ENCODE measurements at places on chromosomes 5 and 9.

DNA sequence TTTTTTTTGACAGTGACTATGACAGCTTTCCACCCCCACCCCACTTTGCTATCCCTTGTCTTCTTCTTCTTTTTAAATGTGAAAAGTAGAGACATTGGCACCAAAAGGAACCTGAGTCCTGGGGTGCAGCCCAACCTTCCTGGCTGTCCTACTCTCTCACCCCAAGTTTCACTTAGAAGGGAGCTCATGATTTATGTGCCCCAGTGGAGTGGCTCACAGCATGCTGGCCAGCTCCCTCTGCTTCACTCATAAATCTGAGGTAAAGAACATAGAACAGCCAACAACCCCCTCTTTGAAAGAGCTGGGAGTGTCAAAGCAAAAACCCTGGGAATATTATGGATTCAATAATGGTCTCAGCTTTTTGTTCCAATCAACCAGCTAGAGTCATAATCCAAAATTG lies 196.3 kb upstream of the DAPK1 start:
- DNase-seq: no peak

GRCh38 chr5:10275460-10275859 lies 25.4 kb downstream of the CCT5 start:
- no peak for DNase-seq

DNA sequence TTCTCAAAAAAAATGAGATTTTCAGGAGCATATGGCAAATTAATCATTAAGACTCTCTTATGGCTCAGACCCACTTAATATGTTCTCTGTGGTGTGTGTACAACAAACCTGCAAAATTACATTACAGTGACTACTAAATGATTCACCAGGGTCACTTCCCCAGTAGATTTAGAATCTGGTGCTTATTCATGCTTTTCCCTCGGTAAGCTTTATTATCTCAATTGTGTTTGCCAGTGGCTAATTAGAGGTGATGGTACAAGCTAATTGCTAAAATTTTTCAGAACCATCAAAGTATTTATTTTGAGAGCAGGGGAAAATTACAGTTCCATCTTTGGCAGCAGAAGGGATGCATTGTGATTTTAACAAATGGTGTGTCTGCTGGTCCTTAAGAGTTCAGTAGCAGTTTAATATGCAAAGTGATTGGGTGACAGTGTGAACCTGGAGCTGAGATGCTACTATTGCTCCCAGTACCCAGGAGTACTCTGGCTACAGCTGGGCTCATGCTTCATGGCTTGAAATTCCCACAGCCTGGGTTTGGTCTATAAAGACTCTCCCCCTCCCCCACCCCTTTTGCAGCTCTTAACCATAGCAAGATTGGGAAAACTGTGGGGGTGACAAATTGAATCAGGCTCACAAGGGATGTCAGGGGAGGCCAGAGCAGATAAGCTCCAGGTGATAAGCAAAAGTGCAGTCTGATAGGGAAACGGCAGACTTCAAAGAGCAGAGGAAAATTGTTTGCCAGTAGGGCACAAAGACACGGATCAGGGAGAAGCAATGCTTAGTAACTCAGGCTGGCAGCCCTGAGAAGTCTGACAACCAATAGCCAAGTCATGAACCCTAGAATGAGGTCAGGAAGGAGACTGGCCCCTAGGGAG lies 92.8 kb upstream of the RAD23B start:
- no peak for DNase-seq

GRCh38 chr5:112276991-112277390 lies 142.1 kb downstream of the EPB41L4A start:
- no peak for DNase-seq

- no peak for DNase-seq
These were observed 41.2 kb upstream of the IPPK start for GRCh38 chr9:92711146-92711545.

- DNase-seq: peak; percentile 57
These were observed at the start of gene PRR16 for GRCh38 chr5:120463991-120464626. PRR16 (plus strand) TSS chr5:120464300.

DNA sequence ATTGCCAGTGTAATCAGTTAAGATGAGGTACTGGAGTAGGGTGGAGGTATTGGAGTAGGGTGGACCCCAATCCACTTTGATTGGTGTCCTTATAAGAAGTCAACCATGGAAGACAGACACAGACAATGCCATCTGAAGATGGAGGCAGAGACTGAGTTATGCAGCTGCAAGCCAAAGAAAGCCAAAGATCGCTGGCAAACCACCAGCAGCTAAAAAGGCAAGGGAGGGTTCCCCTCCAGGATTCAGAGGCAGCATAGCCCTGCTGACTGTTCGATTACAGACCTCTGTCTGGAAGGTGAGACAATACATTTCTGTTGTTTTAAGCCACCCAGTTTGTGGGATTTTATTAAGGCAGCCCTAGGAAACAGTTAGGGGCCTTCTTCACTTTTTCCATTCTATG lies 30.5 kb upstream of the CKMT2 start:
- DNase-seq: no peak

DNA sequence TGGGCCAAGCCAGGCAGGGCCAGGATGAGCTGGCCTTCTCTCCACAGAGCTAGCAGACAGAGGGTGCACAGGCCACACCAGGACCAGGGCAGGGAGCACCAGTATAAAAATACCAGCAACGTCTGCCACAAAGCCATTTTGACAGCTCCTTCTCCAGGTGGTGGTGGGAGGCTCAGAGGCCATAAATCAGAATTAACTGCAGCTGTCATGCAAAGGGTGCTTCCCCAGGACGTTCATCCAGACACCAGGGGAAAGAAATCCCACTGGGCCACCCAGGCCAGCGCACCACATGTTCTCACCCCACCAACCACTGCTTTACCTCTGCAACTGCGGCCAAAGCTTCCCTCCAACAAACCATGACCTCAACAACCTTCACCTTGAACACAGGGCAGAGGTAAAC lies 403.7 kb upstream of the TRPC7 start:
- no peak for DNase-seq

GRCh38 chr5:59354274-59354673 lies 539.3 kb downstream of the PDE4D start:
- no peak for DNase-seq

DNA sequence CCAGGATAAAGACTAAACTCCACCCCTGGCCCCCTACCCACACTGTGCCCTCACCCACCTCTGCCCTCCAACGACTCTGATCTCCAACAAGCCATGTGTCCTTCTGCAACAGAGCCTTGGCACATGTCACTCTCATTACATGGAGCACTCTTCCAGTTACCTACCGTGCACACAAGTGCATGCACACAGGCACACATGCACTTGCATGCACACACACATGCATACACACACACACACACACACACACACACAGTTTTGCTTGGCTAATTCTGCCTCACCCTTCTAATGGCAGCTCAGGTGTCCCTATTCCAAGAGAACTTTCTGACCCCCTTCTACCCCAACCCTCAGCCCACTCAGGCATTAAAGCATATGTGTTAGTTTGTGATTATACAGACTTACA lies 19.6 kb downstream of the GALNT10 start:
- no peak for DNase-seq

DNA sequence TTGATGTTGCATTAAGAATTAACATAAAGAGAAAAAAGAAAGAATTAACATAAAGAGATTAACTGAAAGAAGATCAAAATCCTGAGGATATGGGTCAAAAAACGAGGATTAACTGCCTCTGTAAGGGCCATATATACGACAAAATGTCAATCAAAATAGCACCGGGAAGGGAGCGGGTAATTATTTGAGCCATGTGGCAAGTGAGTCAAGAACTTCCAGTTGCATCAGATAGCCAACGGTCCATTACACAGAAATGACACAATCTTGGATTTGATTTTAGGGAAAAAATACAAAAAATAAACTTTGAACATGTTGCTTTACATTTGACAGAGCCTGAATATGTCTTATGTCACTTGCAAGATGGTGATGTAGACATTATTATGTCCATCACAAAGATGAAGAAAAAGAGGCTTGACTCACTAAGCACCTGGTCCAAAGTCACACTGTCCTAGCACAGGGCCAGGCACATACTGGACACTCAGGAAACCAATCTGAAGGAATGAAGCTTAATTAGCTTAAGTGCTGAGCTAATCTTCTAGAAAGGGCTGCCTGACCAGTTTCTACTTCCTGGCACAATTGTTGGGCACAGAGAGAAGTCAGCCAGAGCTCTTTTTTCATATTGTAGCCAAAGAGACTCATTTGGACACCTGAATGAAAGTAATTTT lies 273.2 kb upstream of the PAPPA start:
- DNase-seq: no peak

GRCh38 chr5:56456002-56456401 lies 222.9 kb upstream of the ANKRD55 start:
- DNase-seq: no peak

- no peak for DNase-seq
These were observed 50.2 kb upstream of the ACTBL2 start for GRCh38 chr5:57532513-57533497.

GRCh38 chr9:75539523-75539922 lies 350.9 kb upstream of the PCSK5 start:
- DNase-seq: no peak

DNA sequence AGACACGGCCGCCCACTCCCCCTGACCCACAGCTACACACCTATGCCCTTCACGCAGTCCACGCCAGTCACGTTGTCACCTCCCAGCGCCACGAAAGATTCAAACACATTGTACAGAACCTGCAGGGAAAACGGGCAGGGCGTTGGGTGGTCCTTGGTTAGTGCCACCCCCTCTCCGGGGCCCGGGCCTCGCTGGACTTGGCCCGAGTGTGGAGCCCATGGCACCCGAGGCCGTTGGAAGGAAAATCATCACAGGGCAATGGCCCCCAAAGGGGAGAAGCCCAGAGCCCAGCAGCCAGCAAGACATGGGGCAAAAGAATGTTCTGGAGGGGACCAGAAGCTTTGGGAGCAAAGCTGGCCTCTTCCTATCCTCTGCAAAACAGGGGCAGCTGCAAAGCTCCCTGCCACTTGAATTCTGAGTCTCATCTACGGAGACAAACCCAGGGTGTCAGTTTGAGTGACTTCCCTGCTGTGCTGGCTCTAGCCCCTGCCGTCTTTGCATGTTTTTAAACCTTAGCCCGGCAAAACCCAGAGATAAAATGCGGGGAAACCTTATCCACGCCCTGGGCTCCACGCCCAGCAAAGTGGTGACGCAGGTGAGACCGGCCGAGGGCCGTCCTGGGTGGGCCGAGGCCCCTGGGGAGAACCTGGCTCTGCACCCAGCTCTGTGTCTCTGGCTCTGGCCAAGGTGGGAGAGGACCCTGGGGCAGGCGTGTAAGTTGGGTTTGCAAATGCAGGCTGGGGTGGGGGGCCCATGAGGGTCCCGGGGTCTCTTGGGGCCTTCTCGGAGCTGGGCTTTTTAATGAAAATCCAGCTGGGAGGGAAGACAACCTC lies 38.9 kb downstream of the SLC9A3 start:
- no peak for DNase-seq

GRCh38 chr9:34072868-34073590 lies 24.3 kb upstream of the UBAP2 start:
- DNase-seq: no peak

- DNase-seq: no peak
These were observed 119.4 kb upstream of the PTCH1 start for GRCh38 chr9:95635986-95636671.

- DNase-seq: no peak
These were observed 165.1 kb downstream of the DIRAS2 start for GRCh38 chr9:90477535-90477934.

- DNase-seq: no peak
These were observed 174.4 kb downstream of the MARCHF11 start for GRCh38 chr5:16005225-16005624.

DNA sequence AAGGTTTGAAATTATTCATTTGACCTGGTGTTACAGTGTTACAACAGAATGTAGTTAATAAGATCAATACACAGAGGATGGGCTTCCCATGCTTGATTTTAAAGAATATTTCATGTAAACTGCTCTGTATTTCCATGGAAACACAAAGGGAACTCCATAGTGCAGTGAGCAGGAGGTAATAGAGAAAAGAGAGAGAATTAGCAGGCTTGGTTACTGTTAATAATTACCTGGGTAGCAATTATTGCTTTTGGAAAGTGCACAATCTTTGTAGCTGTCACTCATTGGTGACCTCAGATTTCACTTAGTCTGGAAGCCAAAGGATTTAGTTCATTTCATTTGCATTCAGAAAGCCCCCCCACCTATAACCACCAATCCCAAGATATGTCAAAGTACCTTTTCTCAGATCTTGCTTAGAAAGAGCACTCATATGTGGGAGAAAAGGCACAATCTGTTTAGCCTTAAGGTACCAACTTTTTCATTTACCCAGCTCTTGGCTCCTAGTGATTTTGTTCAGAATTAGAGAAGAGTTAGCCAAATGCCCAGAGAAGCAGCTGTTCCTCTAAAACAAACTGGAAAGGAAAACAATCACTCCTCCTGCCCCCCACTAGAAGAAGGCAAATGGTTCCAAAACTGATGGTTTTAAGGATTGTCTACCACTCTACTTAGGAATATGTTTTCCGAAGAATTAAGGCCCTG lies 234.5 kb upstream of the SLC24A2 start:
- no peak for DNase-seq

- no peak for DNase-seq
These were observed 17.5 kb upstream of the SPRY4 start for GRCh38 chr5:142342128-142342981.

DNA sequence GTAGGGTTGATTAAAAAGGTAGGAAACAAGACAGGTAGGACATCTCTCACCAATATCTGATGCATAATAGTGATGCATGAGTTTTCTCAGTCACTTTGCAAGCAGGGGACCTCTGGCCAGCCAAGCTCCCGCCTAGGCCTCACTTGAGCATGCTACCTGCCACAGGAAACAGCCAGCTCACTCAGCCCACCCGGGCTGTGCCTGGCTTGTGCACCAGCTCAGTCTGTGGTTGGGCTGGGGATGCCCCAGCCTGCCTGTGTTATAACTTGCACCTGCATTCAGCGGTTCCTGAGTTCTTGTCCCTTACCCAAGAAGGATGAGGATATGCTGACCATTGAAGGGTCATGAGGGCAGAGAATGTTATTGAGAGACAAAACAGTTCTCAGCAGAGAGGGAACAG lies 172.8 kb upstream of the PLCXD3 start:
- DNase-seq: no peak

DNA sequence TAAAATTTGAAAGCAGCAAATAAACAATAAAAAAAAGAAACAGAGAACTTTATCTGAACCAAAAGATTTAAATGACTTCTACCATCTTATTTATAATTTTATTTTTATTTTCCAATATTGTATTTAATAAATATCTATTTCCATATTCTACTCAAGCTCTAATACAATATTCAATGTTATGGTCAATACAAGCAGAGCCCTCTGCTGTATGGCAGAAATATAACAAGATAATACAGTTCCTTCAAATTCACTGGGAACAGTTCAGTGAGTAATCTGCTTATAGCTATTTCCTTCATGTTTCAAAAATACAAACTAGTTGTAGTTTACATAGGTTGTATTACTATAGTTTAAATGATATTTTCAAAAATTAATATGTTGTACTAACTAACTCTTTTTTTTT lies 332.7 kb downstream of the PRDM9 start:
- no peak for DNase-seq

- DNase-seq: no peak
These were observed 735.8 kb upstream of the WWC1 start for GRCh38 chr5:167555565-167556166.

GRCh38 chr9:2152966-2153629 lies 138.0 kb downstream of the SMARCA2 start:
- no peak for DNase-seq
